ENCODE measurements at places on chromosomes 2 and 18. TPM values are rescaled to one million over a fixed set of nuclear protein-coding genes. Genes with fewer than 3 reads are reported as not detected.

GAD1 gene
- 18.3 TPM for polyA plus RNA-seq

MGAT4A gene
- polyA plus RNA-seq: 14.4 TPM

MOGAT1 gene
- not detected for polyA plus RNA-seq

GAL3ST2 gene
- polyA plus RNA-seq: not detected

CD8B2 gene
- polyA plus RNA-seq: not detected

LYPD6 gene
- polyA plus RNA-seq: 0.29 TPM

ADGRF3 gene
- polyA plus RNA-seq: 0.16 TPM
